IMR-90 (cell line): ENCODE measurements at places on chromosomes 2 and 18. TPM values are rescaled to one million over a fixed set of nuclear protein-coding genes. Genes with fewer than 3 reads are reported as not detected.

- peak; percentile 65 for DNase-seq
Observed at GRCh38 chr18:11149441-11150270, at the start of gene PIEZO2. Gene PIEZO2 (minus strand): TSS chr18:11149569. CDS start chr18:11148588, 981 bp downstream.

GRCh38 chr2:241309684-241310117 lies 5.8 kb downstream of the HDLBP start:
- peak; percentile 61 for DNase-seq

TMEM200C gene
- polyA plus RNA-seq = 2.5 and 3.5 TPM in 2 replicates

GRCh38 chr2:59413751-59414570 lies 1139.5 kb downstream of the BCL11A start:
- DNase-seq = no peak

DNA sequence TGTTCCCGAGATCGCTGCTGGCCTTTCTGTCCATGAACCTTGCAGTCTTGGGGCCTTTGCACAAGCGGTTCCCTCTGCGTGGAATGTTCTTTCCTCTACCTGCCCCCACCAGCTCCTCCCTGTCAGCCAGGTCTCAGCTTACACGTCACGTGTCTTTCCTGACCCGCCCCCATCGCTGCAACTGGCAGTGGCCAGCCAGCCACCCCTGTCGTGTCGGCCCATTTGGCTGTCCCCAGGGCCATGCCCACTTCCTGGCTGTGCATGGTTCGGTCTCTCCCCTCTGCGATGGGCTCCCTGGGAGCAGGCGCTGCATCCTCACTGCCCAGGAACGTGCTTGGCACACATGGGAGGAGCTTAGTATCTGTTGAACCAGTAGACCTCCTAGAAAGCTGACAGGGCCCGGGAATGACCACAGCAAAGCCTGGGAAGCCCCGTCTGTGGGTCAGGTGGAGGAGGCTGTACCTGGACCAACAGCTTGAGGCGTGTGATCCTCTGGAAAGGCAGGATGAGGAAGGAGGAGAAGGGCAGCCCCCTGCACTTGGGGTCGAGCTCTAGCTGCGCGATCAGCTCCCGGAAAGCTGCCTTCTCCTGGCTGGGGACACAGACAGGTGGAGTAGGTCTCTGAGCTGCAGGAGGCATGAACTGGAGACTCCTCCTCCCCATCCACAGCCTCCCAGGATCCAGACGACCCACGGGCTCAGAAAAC lies 21.0 kb downstream of the SNORC start:
- DNase-seq = peak; percentile 27

GRCh38 chr18:58177004-58177717 lies 133.1 kb downstream of the NEDD4L start:
- DNase-seq = peak; percentile 95

GRCh38 chr2:215982465-215982875 lies 30.9 kb downstream of the MREG start:
- DNase-seq = peak; percentile 85

- peak; percentile 93 for DNase-seq
Observed at GRCh38 chr18:57630002-57630753, 8.5 kb upstream of the NARS1 start.

GRCh38 chr2:177881008-177881747 lies 191.4 kb downstream of the PDE11A start:
- DNase-seq = no peak

SLC9A4 gene
- not detected in 2 replicates for polyA plus RNA-seq

MYO7B gene
- polyA plus RNA-seq = 0.46 and 0.55 TPM in 2 replicates

GRCh38 chr18:5585653-5586052 lies 41.9 kb upstream of the EPB41L3 start:
- DNase-seq = no peak

DNA sequence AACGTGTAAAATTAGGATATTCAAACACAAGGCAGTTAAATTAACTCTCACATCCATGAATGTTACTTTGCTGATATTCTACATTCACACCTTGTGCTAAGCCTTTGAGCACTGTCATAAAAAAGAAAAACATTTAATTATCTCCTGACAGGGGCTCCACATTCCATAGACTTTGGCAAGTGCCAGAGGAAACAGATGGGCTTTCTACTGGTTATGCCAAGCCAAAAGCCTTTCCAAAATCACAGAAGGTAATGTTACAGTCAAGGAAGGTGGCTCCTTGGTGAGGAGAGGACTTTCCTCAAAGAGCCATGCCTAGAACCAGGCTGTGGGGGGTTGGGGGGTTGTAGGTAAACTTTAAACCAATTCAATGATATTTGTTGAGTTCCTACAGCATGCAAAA lies 12.4 kb downstream of the MYO5B start:
- DNase-seq = no peak

ABCG5 gene
- polyA plus RNA-seq = not detected in 2 replicates

DNA sequence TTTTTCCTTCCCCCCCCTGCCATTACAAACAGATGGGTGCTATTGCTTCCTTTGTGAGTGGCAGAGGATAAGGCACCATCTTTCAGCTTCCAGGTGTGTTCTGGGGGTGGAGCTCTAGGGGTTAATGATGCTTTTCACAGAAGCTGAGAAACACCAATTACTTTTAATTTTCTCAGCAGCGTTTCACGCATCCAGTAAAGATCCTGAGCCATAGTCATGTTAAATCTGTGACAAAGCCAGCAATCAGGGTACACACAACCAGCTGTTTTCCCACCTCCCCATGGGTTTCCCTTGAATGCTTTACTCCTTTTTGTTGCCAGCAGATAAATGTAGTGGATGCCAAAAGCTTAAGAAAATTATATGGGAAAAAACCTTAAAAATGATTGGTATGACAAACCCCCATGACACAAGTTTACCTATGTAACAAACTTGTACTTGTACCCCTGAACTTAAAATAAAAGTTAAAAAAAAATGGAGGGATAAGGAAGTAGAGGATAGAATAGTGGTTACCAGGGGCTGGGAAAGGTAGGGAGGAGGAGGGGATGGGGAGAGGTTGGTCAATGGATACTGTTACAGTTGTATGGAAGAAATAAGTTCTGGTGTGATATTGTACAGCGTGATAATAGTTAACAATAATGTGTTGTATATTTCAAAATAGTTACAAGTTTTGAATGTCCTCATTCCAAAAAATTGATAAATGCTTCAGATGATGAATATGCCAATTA lies 70.0 kb downstream of the ACOXL start:
- DNase-seq = no peak

IL36G gene
- polyA plus RNA-seq = not detected in 2 replicates

SPC25 gene
- polyA plus RNA-seq = 5.8 and 7.1 TPM in 2 replicates

GRCh38 chr18:49898421-49898820 lies 85.1 kb upstream of the ACAA2 start:
- DNase-seq = peak; percentile 69

DNA sequence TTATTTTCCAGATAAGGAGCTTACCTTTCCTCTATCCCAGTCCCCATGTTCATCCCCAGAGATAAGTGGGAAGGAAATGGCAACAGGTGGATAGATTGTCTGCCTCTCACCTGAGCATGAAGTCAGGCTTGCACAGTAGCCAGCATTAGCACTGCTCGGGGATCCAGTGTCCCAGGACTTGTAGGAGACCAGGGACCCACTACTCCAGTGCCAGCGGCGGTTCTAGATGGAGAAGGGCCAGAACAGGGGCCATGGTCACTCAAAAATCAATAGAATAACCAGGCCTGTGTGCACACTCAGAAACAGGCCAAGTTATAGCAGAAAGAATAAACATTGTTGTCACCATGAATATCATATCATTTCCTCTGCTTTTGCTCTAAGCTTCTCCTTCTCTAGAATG lies 2.4 kb downstream of the REG1B start:
- no peak for DNase-seq

TBR1 gene
- polyA plus RNA-seq = 0.06 TPM in 1 of 2 replicates, not detected in the other

NDC80 gene
- polyA plus RNA-seq = 11.1 and 15.5 TPM in 2 replicates

GRCh38 chr2:206701952-206702605 lies 16.1 kb downstream of the DYTN start:
- DNase-seq = no peak

GRCh38 chr2:219384859-219385258 lies 2.9 kb downstream of the DNPEP start:
- DNase-seq = no peak

DNA sequence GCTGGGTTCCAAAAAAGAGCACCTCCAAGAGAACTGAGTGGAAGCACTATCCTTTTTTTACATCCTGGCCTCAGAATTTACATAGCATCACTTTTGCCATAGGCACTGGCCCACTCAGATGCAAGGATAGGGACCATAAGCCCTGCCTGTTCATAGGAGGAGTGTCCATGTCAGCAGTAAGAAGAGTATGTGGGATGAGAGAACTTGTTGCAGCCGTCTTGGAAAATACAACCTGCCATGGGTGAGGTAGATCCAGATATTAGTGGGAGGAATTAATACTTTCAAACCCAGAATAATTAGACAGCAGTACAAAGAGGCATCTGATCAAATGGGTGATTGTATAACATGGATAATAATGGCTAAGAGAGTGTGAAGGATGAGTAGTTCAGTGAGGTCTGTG lies 110.7 kb upstream of the CELF4 start:
- DNase-seq = no peak

GRCh38 chr2:228819701-228820100 lies 451.4 kb downstream of the PID1 start:
- DNase-seq = peak; percentile 9

GRCh38 chr2:4762951-4763376 lies 929.2 kb upstream of the SOX11 start:
- no peak for DNase-seq
